CD14-positive monocyte (primary cell): ENCODE measurements at places on chromosomes 7 and 10.

GRCh38 chr10:47021850-47022249 is 110.6 kb downstream of the PTPN20 start:
- no peak for DNase-seq

DNA sequence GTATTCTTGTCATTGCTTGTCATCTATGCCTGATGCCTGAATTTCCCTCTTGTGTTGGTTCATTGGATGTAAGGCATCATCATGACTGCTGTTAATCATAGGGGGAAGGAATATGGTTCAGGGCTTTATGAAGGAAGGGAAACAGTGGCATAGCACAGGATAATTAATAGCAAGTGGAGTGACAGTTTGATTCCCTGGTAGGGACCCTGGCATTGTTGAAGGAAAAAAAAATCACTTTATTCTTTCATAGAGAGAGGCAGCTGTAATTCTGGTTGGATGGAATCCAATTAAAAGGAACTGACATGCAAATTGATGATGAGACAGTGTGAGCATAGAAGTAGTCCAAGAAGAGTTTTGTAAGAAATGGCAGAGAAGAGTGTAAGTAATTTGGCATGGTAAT is 121.4 kb downstream of the AUTS2 start:
- DNase-seq: no peak

- no peak for DNase-seq
Measured at GRCh38 chr7:98514211-98515031, 102.7 kb upstream of the NPTX2 start.

DNA sequence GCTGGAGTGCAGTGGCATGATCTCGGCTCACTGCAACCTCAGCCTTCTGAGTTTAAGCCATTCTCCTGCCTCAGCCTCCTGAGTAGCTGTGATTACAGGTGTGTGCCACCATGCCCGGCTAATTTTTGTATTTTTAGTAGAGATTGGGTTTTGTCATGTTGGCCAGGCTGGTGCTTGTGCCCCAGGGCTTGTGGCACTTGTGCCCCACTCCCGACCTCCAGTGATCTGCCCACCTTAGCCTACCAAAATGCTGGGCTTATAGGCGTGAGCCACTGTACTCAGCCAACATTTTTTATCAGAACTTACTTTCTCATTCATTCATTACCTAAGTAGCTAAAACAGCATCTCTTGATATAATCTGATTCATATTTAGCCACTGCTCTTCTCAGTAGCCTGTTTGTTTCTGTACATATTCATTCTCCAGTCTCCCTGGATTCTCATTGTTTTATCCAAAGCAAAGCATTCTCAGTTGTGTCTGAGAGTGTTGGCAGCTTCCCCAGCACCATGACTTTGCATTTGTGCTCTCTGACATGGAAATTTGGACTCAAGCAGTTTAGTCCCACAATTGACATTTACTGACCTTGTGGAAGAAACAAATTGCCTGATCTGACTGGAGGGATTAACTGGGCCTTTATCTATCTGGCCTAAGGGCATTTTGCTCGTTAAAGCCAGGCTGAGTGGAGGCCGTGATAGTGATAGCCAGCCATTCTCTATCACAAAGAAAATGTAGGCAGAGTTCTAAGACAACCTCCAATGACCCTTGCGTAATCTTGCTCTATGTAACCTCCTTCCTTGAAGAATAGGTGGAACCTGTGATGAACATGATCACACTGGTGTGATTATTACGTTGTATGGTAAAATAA is 44.9 kb downstream of the AKR1B15 start:
- DNase-seq: peak; percentile 24

GRCh38 chr10:110861476-110861875 is 10.3 kb upstream of the PDCD4 start:
- DNase-seq: no peak

DNA sequence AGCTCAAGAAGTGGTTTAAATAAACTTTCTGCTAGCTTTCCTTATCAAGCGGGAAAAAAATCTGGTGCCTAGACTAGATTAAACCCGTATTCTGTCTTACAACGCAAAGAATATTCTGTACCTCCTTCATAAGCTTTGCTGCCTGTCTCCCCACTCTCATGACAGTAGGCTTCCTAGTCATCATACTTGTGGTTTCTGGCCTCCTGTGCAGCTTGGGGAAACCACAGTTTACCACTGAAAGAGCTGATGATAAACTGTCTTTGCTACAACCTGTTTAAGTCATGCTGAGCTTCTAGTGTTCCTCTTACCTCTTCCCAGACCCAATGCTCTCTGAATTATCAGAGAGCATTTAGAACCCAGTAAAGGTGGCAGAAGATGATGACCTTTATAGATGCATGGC is 55.0 kb downstream of the PODXL start:
- no peak for DNase-seq

DNA sequence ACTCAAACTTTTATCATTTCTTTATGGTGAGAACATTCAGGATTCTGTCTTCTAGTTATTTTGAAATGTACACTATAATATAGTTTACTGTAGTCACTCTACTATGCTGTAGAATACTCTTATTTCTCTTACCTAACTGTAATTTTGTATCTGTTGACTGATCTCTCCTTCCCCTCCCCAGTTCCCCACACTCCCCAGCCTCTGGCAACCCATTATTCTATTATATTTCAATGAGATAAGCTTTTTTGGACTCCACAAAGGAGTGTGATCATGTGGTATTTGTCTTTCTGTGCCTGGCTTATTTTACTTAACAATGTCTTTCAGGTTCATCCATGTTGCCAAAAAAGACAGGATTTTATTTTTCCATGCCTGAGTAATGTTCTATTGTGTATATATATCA is 71.4 kb upstream of the DYNC1I1 start:
- no peak for DNase-seq

DNA sequence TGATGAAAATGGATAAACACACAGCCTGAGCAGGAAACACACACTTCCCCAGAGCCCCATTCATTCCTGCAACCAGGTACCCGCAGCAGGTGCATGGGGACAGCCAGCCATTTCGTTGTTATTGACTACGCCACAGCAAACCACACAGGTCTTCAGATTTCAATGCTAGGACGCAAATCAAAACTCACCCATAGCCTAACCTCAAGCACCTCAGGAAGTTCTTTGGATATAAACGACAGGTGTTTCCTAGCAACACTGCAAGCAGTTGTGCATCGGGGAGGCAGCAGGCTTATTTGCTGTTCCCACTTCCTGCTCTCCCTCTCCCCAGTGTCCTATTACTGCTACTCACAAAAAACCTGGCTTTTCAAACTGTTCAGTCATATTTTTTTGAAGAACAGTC is 176.5 kb upstream of the FRMD4A start:
- DNase-seq: no peak

DNA sequence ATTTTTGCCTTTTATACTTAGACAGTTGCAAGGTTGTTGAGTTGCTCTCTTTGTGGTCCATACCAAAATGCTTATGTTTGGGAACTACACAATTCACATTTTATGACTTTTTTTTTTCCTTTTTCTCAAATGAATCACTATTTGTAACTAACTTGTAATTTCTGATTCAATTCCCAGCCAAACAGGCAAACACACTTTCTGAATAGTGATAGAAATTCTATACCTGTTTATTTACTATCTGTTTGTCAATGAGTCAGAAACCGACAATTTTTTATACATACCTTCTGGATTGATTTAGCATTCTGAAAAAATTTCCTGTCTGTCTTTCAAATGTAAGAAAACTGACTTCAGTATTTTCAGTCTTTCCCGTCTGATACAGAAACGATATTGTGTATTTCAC is 69.1 kb downstream of the MBL2 start:
- no peak for DNase-seq

- no peak for DNase-seq
Measured at GRCh38 chr7:17530244-17530643, 231.8 kb downstream of the AHR start.

- DNase-seq: no peak
Measured at GRCh38 chr7:52842202-52842900, 193.1 kb upstream of the POM121L12 start.

DNA sequence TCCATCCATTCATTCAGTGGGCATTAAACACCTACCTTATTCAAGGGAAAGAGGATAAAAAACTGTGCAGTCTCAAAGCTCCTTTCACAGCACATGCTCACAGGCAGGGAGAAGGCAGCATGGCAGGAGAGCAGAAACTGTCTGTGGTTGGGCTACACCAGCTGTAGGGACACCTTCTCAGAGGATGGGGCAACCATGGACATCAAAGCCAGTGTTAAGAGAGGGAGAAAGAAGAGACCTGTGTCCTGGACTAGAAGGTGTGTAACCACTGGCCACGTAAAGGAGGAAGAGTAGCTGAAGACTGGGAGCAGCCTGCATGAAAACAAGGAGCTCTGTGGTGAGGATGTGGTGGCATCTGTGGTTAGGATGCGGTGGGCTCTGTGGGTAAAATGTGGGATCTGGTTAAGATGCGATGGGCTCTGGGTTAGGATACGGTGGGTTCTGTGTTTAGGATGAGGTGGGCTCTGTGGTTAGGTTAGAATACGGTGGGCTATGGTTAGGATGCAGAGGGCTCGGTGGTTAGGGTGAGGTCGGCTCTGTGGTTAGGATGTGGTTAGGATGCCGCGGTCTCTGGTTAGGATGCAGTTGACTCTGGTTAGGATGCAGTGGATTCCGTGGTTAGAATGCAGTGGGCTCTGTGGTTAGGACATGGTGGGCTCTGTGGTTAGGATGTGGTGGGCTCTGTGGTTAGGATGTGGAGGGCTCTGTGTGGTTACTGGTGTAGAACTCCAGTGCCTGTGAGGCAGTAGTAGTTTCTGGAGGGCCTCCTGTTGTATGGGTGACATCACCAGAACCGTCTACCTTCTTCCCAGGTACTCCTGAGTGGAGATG is 197.6 kb downstream of the WDR37 start:
- DNase-seq: no peak

DNA sequence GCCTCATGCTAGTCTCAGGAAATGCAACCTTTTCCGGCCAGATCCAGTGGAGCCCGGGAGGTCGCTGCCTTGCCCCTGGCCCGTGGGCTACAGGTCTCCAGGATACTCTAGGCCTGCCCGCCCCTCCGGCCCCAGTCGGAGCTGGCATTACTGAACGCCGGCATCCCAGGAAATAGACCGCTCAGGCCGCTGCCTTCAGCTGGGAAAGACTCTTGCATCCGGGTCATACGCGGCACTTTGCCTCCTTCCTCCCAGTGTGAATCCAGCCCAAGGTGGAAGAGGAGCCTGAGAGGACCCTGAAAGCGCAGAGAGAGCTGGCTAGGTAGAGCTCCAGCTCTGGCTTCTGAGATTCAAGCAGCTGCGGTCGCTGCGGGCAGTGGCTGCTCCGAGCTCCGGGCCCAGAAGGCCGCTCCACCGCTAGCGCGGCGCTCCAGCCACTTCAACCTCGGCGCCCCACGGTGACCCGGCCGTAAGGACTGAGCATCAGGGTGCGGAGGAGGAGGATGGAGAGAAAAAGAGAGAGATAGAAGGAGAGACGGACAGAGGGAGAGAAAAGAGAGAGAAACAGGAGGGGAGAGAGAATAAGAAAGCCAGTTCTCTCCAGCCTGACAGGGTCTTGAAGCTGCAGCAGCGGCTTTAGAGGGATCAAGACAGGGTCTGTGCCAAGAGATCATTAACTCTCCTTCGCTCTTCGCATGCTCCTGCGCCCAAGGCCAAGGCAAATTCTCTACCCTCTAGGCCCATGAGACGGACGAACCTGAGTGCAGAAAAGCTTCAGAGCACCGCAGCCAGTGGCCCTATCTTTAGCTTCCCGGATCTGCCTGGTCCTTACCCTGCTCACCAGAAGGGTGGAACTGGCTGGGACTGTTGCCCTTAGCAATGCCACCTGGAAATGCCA is 1.8 kb upstream of the HOXA10 start:
- DNase-seq: no peak

DNA sequence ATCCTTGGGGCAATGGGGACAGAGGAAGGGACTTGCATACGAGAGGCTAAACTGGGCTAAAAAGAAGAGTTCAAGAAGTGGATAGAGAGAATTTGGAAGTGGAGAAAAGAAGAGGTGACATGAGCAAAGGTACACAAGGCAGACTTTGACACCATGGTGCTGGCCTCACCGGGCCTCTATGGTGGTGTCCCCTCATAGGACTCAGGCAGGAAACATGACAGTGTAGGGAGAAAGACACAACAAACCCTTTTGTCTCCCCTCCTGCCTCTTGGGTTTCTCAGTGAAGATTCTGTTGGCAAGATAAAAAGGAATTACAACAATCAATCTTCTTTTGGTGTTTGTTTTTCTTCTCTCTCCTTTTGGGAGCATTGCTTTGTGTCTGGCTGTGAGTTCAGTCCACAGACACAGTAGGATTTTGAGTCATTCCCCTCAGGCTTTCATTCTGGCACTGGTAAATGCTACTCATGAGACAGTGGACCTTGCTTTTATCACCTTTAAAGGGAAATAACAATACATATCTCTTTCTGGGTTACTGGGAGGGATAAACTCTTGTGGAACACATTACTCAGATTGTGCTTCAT is 827.7 kb downstream of the TNS3 start:
- no peak for DNase-seq

- no peak for DNase-seq
Measured at GRCh38 chr10:114181971-114182370, 2.8 kb downstream of the TDRD1 start.

- DNase-seq: peak; percentile 42
Measured at GRCh38 chr7:100013328-100013676, 2.1 kb upstream of the ZKSCAN1 start.

DNA sequence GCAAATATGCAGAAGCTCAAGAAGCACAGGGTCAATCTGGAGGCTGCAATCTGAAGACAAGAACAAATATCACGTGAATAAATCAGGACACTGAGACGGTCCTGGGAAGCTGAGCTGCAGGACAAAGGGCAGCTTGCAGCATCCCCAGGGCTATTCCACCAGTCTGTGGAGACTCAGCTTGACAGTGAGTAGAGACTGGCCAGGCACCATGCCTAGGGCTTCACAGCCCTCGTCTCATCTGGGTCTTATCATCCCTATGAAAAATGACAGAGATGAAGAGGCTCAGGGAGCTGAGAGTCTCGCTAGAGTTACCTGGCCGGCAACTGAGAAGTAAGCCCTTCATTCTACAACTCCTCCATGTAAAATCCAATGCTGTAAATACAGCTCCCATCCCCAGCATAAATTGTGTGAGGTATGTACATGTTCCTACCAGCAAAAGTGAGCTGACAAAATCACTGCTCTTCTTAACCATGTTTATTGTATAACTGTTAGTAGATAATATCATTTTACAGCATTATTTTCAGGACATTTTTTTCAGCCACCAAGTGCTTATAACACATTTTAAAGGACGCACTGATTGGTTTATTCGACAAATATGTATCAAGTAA is 186.6 kb upstream of the IGFBP3 start:
- no peak for DNase-seq

DNA sequence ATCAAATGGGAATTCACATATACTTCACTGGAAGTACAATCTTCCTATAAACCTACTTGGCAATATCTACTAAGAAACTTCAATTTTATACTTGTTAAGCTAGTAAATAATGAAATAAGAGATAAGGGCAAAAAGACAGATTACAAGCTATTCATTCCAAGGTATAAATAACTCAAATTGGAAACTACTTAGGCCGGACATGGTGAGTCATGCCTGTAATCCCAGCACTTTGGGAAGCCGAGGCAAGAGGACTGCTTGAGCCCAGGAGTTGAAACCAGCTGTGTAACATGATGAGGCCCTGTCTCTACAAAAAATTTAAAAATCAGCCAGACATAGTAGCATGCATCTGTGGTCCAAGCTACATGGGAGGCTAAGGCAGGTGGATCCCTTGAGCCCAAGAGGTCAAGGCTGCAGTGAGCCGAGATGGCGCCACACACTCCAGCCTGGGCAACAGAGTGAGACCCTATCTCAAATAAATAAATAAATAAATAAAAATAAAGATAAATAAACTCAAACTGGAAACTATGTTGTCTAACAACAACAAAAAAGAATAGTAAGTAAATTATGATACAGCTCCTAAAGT is 37.6 kb downstream of the ARHGAP21 start:
- DNase-seq: no peak

- DNase-seq: no peak
Measured at GRCh38 chr7:112501801-112502503, 21.2 kb downstream of the LSMEM1 start.

- DNase-seq: no peak
Measured at GRCh38 chr10:6528198-6528950, 51.7 kb downstream of the PRKCQ start.
